AG08395 (cell line): ENCODE measurements at places on chromosomes 3 and 15.

DNA sequence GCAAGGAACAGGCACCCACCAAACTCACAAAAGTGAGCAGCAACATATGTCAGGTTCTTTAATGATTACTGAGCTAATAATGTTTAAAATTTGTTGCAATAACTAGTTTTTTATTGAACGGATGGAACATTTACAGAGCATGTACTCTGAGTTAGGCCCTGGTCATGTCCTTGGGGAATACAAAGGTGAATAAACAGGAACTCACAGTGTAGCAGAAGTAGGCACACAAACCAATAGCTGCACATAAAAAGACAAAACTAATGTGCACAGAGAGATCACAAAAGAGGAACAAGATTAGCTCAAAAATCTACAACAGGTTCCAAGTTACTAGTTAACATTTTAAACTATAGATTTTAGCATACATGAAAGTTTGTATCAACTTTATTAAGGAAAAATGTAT lies 505.3 kb upstream of the PPP2R3A start:
- no peak for DNase-seq

GRCh38 chr15:78243058-78243457 lies 8.7 kb upstream of the ACSBG1 start:
- no peak for DNase-seq

GRCh38 chr3:176351408-176351807 lies 845.9 kb downstream of the TBL1XR1 start:
- DNase-seq: peak; percentile 56

GRCh38 chr15:100902436-100903167 lies 16.6 kb upstream of the LRRK1 start:
- DNase-seq: peak; percentile 89
